ENCODE measurements at places on chromosomes 12 and 14.

GRCh38 chr12:49990273-49990672 lies 17.5 kb downstream of the AQP6 start:
- peak; percentile 45 for DNase-seq

- no peak for DNase-seq
Observed at GRCh38 chr12:93275589-93275988, 102.1 kb upstream of the NUDT4 start.

DNA sequence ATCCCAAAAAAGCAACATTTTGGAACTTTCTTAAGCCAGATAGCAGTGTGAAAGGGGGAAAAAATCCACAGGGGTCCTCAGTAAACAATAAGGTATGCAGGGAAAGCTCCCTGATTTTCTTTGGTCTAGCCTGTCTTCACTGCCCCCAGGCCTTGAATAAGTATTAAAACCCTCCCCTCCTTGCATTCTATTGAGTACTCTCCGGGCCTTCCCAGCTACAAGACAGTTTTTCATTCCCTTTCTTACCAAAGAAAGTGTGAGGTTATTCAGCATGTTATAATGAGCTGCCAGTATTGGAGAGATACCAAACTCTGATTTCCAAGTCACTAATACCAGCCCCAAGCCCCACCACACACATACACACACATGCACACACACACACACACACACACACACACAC lies 59.8 kb upstream of the KIF21A start:
- no peak for DNase-seq

- peak; percentile 100 for DNase-seq
Observed at GRCh38 chr12:124774462-124775167, 89.0 kb downstream of the SCARB1 start.

DNA sequence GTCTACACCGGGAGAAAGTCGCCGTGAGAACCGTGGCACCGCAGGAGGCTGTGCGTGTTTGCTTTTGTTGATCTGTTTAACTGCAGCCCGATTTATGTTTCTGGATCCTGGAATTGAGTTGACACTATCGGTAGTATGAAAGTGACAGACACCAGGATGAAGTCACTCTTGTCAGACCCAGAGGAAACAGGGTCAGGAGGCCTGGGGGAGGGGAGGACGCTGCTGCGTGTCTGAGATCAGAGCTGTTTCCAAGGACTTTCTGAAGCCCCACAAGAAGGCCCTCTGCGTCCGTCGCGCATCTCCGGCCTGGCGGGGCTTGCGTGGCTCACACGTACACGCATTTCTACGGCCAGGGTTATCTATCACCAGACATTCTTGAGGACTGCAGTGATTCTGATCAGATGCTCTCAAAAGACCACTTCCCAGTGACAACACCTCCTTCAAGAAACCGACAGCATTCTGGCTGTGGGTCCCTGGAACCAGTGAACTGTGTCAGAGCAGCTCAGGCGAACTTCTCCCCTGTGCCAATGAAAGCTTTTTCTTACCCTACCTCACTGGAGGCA lies 263.4 kb downstream of the ADGRD1 start:
- DNase-seq: no peak

DNA sequence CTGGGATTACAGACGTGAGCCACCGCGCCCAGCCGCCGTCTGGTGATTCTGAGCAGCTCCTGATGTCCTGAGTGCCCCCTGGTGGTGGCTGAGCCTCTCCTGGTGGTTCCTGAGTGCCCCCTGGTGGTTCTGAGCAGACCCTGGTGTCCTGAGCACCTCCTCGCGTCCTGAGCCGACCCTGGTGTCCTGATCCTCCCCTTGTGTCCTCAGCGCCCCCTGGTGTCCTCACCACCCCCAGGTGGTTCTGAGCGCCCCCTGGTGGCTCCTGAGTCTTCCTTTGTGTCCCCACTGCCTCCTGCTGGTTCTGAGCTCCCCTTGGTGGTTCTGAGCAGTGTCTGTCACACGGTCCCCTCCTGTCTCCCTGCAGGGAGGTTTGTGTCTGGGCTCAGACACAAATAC lies 1304.9 kb downstream of the TMEM121 start:
- DNase-seq: no peak

- peak; percentile 64 for DNase-seq
Observed at GRCh38 chr12:4032924-4033615, 159.9 kb upstream of the PARP11 start.

- DNase-seq: no peak
Observed at GRCh38 chr12:57626111-57626920, 6.7 kb downstream of the B4GALNT1 start.

GRCh38 chr14:95302667-95303506 lies 16.8 kb downstream of the CLMN start:
- no peak for DNase-seq

DNA sequence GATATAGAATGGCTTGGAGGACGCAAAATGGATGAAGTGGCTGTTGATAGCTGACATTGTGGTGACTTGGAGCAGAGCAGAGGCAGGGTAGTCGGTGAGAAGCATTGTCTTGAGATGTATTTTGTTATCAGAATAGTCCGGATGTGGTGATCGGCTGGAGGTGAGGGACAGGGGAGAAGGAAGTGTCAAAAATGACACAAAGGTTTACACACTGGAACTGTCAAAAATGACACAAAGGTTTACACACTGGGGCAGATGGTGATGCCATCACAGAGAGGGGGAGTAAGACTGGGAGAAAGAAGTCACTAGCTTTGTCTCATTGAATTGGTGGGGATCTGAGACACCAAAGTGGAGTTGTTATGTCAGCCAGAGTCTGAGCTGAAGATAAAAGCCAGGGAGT lies 30.1 kb downstream of the CDKL1 start:
- DNase-seq: no peak

GRCh38 chr14:50984036-50984710 lies 39.9 kb upstream of the PYGL start:
- no peak for DNase-seq

GRCh38 chr12:118493962-118494361 lies 117.6 kb downstream of the SUDS3 start:
- DNase-seq: no peak

Measured in fibroblast of the aortic adventitia (primary cell).